Peyer's patch (tissue), 4 donors: ENCODE measurements at places on chromosomes 4 and X. TPM values are rescaled to one million over a fixed set of nuclear protein-coding genes. Genes with fewer than 3 reads are reported as not detected.

DNA sequence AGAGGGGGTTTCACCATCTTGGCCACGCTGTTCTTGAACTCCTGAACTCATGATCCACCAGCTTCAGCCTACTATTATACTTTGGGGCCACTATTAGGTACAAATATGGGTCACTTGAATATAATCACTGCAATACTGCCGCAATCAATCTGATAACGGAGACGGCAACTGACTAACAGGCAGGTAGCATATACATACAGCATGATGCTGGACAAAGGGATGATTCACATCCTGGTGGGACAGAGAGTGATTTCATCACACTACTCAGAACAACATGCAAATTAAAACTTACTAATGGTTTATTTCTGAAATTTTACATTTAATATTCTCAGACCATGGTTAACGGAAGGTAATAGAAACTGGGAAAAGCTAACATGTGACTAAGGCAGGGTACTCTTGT lies 10.9 kb downstream of the LRBA start:
- H3K27me3 ChIP-seq, result no peaks in the 10 kb centered on the region
- H3K27ac ChIP-seq, result no peak overlapping the region
- H3K4me1 ChIP-seq, result no peaks in the 10 kb centered on the region
- H3K36me3 ChIP-seq, result no peaks in the 10 kb centered on the region

GRCh38 chr4:167428156-167428555 lies 193.9 kb upstream of the SPOCK3 start:
- no peaks in the 10 kb centered on the region for H3K36me3 ChIP-seq
- no peaks in the 10 kb centered on the region for H3K27me3 ChIP-seq
- no peaks in the 10 kb centered on the region for H3K4me1 ChIP-seq
- no peak overlapping the region for H3K4me3 ChIP-seq
- no peak overlapping the region for H3K27ac ChIP-seq
- no peak for DNase-seq

- no peaks in the 10 kb centered on the region for H3K36me3 ChIP-seq
- H3K4me3 ChIP-seq, result no peak overlapping the region
- H3K27ac ChIP-seq, result no peak overlapping the region
- no peaks in the 10 kb centered on the region for H3K27me3 ChIP-seq
Measured at GRCh38 chr4:67546971-67547370, 1.7 kb upstream of the CENPC start.

The CD38 gene
- total RNA-seq, result 4.2 TPM

- H3K27me3 ChIP-seq, result no peaks in the 10 kb centered on the region
- H3K36me3 ChIP-seq, result no peaks in the 10 kb centered on the region
- no peak overlapping the region for H3K27ac ChIP-seq
Measured at GRCh38 chrX:32397562-32398216, 813.7 kb downstream of the DMD start.
